ENCODE measurements at places on chromosomes 5 and 9.

DNA sequence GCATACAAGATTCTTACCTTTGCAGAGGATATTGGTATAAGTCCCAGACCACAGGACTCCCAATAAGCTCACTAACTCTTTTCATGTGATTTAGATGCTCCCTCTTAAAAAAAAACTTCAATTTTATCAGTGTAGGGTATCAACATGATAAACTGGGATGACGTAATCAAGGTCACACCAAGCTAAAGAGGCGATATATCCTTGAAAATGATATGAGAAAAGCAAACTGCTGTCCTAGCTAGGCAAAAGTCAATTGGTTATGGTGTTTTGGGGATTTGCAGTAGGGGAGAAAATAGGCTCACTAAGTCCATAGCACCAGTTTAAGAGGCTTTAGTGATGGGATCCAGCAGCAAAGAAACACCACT lies 354.4 kb downstream of the DIRAS2 start:
- no peak for DNase-seq

GRCh38 chr5:66884564-66885243 lies 288.5 kb downstream of the MAST4 start:
- no peak for DNase-seq

DNA sequence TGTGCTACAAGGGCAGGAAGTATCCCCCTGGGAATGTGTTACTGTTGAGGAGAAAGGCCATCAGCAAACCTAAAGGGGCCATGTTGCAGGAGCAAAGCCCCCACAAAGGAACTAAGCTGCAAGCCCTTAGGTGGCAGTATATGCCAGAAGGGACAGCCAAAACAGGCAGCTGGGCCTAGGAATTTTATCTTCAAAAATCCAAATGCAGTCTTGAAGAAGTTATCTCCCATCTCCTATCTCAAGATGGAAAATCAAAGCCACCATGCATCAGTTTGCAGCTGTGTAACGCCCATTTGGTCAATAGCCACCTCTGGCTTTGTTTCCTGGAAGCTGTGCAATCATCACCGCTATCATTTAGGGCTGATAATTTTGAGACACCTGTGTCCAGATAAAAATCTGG lies 400.3 kb downstream of the ARHGEF28 start:
- no peak for DNase-seq

DNA sequence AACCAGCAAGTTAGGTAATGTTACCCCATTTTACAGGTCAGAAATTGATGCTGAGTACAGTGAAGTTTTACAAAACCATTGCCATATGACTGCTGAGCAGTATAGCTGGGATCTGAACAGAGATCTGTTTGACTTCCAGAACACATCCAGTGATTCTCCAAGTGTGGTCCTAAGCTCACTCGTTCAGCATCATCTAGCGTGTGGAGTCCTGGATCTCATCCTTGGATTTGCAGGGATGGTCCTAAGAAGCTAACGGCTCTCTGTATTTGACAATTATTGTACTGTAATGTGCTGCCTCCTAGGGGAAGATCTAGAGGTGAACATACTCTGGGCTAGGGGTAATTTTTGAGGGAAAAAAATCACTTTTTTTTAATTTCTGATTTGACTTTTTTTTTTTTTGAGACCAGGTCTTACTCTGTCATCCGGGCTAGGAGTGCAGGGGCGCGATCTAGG lies 1.4 kb downstream of the SLC26A2 start:
- DNase-seq, result peak; percentile 78

DNA sequence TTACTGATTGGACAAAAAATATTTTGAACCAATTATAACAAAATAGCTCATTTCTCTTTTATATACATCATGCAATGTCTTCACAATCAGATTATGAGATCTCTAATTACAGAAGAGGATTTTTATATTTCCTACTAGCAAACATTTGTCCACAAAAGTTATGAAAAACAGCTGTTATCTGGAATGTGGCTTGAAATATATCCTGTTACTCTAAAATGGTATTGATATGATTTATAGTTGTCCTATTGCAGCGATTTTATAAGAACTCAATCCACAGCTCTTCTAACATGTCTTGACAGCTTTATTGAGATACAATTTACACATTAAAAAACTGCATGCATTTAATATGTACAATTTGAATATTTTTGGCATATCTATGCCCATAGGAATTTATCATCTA lies 779.9 kb upstream of the ACO1 start:
- no peak for DNase-seq

GRCh38 chr5:136420168-136420898 lies 55.0 kb upstream of the TRPC7 start:
- no peak for DNase-seq

DNA sequence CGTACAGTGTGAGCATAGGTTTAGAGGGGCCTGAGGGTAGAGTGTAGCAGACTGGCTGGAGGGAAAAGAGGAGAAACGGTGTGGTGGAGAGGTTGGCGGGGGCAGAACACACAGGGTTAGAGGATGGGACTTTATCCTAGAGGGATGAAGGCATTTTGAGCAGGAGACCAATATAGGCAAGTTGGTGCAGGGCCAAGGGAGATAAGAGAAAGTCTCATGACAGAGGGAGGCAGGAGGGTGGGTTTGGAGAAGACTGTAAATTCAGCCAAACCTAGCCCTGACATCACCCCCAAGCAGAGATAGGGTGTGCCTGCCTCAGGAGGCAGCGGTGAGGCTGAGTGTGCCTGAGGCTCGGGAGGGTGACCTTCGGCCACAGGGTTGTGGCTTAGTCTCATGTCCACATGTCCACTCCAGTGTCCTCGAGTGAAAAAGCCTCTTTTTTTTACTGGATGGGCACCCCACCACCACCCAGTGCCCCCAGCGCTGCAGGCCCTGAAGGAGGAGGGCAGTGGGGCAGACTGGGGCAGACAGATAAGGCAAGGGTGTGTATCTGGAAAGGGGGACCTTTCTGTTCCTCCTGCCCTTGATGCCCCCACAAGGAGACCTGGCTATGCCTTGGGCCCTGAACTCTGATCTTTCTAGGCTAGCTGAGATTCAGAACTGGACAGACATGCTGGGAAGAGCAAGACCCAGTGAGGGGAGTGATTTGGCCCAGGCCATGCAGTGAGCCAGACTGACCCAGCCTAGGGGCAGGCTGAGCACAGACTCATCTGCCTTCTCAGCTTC lies 108.7 kb downstream of the RGS3 start:
- no peak for DNase-seq

- no peak for DNase-seq
Measured at GRCh38 chr9:32584784-32585183, 11.8 kb upstream of the NDUFB6 start.

- no peak for DNase-seq
Measured at GRCh38 chr9:119255116-119255515, 114.1 kb downstream of the BRINP1 start.

DNA sequence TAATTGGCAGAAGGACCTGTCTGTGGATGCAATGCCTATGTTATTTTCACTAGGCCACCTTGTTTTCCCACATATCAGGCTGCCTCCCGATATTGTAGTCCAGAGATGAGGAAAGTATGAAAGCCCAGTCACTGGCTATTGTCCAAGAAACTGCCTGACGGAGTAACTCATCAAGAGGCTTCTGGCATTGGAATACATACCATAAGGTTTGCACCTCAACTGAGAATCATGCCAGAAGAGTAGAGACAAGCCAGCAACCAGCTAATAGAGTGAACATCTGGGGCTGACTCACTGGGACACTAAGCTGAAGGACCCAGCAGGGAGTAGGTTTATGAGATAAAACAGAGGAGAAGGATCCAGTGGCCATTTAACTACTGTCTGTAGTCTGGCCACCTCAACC lies 137.2 kb upstream of the FST start:
- DNase-seq, result peak; percentile 100

DNA sequence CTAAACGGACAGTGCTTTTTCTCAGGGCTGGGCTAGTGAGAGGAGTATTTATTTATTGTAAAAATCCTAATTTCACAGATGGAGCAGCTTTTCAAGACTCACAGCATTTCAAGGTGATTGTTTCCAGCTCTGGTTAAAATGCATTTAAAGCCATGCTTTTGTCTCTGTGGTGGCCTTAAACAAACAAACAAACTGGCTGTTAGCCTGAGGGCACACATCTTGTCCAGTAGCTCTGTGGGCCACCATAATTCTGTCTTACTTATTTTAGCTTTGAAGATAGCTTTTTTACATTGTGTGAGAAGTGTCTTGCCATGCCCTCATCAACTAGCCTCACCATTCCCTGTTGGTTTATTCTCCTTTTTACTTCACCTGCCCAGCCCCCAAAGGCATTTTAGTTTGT lies 218.2 kb downstream of the PSAT1 start:
- DNase-seq, result no peak

- peak; percentile 76 for DNase-seq
Measured at GRCh38 chr5:61394078-61394704, 62.1 kb downstream of the ZSWIM6 start.

DNA sequence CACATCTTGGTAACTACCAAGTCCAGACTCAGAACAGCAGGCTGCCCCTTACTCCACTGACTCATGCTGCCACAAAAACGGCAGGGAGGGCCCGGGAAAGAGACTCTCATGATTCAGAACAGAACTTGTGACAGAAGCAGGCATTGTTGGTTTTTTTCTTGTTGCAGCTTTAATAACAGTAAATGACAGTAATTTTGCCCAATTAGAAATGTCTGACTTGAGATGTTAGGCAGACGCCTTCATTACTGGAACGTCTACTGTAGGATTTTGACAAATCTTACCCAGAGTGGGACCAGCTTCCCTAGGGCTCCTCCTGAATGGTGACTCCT lies 77.9 kb downstream of the SEMA5A start:
- peak; percentile 92 for DNase-seq

- DNase-seq, result peak; percentile 93
Measured at GRCh38 chr5:127988146-127988760, 95.3 kb upstream of the SLC12A2 start.

DNA sequence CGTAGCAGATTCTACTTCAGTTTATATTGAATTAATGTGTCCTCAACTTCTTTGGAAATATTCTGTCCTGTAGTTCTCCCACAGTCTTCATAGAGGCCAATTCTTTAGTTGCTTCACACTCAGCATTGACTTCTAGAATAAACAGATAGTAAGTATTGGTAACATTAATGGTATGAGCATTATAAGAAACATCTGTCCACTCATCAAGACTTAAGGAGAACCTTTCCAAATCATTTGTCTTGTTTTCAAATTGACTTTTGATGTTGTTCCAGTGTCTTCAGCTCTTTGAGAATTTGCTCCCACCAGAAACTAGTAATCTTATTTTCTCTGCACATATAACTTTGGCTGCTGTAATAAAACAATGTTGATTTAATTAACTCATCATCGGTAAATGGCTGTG lies 18.3 kb downstream of the RANBP17 start:
- DNase-seq, result peak; percentile 36

DNA sequence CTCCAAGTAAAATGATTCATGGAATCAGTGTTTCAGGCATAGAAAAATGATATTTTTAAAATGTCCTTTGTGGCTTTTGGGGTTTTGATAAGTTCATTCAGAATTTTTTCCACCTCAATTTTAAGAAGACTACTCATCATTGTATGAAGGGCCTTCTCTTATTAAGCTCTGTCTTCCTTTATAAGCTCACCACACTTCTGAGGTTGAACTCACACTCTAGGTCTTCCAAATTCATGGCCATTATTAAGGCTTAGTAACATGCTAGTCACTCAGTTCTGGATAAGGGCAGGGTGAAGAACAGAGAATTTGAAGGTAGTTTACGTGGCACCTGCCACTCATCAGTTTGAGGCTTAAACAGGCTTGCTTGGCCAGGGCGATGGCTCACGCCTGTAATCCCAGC lies 4.2 kb downstream of the MELK start:
- DNase-seq, result no peak

GRCh38 chr5:138385660-138386059 lies 33.2 kb downstream of the KDM3B start:
- no peak for DNase-seq
